ENCODE measurements at places on chromosomes 4 and X.

DNA sequence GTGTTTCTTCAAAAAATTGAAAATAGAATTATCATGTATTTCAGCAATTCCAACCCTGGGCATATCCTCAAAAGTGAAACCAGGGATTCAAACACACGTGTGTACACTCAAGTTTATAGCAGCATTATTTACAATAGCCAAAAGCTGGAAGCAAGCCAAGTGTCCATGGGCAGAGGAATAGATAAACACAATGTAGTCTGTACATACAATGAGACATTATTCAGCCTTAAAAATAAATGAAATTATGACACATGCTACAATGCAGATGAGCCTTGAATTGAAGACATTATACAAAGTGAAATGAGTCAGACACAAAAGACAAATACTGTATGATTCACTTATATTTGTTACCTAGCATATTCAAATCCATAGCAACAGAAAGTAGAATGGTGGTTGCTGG, 853.4 kb downstream of the STIM2 start:
- no peak for DNase-seq

GRCh38 chr4:71713611-71714203, 70.2 kb downstream of the GC start:
- DNase-seq: no peak

DNA sequence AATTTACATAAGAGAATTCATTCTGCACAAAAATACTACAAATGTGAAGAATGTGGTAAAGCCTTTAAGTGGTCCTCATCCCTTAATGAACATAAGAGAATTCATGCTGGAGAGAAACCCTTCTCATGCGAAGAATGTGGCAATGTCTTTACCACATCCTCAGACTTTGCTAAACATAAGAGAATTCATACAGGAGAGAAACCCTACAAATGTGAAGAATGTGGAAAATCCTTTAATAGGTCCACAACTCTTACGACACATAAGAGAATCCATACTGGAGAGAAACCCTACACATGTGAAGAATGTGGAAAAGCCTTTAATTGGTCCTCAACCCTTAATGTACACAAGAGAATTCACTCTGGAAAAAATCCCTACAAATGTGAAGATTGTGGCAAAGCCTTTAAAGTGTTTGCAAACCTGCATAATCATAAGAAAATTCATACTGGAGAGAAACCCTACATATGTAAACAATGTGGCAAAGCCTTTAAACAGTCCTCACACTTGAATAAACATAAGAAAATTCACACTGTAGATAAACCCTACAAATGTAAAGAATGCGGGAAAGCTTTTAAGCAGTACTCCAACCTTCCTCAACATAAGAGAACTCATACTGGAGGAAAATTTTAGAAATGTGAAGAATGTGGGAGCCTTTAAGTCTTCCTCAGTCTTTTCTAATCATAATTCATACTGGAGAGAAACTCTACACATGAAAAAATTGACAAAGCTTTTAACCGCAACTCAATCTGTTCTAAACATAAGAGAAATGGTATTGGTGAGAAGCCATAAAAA, 37.4 kb downstream of the ZNF718 start:
- no peak for DNase-seq

DNA sequence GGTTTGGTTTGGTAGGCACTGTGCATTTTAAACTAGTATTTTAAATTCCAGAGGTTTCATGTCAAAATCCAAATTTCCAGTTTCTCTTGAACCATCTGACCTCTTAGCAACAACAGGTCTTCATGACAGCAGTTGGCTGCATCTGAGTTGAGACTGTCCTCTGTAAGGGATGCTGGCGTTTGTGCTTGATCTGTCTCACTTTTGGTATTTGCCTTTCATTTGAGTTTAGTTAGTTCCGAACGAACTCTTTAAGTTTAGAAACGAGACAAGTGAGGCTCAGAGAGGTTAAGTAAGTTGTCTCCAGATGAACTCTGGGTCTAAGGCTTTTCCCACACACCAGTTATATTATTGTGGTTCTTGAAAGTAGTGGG, 29.1 kb downstream of the SPARCL1 start:
- DNase-seq: peak; percentile 6

DNA sequence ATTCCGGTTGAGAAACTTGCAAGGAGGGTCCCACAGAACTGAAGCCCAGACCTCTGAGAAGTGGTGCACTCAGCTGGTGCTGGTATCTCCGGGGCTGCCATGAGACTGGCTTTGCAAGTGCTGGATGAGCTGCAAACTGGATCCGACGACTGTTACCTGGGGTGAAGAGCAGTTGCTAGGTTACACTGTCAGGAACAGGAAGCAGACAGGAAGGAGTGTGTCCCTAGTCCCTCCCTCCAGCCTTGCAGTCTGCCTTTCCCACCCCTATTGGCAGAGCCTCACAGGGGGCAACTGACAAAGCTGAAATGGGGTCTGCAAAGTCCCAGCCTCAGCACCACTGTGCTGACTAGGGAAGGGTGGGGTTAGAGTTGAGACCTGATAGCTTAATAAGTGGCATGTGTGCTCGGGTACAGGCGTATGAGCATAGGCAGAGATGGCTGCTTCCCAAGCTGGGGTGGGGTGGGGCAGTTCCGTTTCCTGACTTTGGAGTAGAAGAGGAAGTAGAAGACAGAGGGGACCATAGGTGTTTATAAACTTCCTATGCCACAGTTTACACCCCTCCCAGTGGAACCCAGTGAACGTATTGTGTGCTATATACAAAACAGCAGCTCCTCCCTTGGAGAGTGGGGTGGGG, 18.0 kb downstream of the PPEF1 start:
- no peak for DNase-seq

DNA sequence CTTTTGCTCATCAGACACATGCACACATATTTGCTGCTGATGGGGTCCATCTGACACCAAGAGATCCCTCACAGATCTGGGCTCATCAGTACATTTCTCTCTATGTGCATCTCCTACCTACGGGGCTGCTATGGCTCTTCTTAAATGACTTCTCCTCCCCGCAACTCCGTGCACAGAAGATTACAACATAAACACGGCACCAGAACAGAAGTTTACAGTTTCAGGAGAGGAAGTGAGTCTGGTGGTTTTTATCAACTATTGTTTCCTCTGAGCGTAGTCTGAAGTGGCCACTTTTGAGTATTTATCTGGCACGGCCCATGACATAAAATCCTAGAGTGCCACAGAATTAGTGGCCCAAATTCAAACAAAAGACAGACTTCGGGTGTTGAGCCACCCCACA, 263.8 kb downstream of the PRDM5 start:
- no peak for DNase-seq

- no peak for DNase-seq
These were observed 30.1 kb upstream of the UGT2B17 start for GRCh38 chr4:68606240-68606639.
